Activated CD8-positive, alpha-beta memory T cell treated with anti-CD3 and anti-CD28 coated beads, Interleukin-2, amount 50 U/mL, for 48 hours (primary cell): ENCODE measurements at places on chromosomes 2 and 18.

GRCh38 chr2:217789736-217790181 lies 213.0 kb downstream of the TNS1 start:
- DNase-seq, result no peak

DNA sequence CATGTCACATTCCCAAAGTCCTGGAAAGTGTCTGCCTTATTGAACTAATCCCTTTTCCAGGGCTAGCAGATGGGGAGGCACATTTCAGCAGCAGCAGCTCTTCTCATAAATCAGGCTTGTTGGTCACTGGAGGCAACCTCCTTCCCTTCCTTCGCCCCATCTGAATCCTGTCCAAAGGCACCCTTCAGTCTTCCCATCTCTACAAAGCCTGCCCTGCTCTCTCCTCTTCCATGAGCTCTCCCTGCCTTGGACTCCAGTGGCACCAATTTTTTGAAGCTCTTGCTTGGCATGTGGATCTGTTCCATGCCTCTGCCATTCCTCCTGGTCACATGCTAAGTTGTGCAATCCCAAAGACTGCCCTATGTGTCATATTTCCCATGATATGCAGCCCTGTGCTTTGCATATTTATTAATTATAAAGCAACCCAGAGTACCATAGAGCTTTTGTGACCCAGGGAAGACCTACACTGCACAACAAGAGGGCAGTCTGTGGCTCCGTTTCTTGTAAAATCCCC lies 70.3 kb downstream of the ANTXR1 start:
- no peak for DNase-seq

GRCh38 chr18:22609642-22610041 lies 191.9 kb upstream of the CTAGE1 start:
- DNase-seq, result no peak

GRCh38 chr2:185137700-185138099 lies 539.4 kb downstream of the ZNF804A start:
- no peak for DNase-seq

DNA sequence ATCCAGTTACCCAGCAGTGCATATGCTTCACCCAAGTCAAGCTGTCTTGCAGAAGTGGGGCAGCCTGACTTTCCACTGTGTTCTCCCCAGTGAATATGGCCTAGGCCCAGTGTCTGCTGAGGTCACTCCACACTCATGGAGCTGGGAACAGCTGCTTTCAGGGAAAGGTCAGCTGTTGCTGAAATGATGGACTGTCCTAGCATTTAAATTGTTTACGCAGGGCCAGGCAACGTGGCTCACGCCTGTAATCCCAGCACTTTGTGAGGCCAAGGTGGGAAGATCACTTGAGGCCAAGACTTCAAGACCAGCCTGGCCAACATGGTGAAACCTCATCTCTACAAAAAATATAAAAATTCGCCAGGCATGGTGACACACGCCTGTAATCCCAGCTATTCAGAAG lies 86.5 kb downstream of the LIPG start:
- DNase-seq, result no peak

GRCh38 chr2:39932198-39932597 lies 153.1 kb upstream of the THUMPD2 start:
- no peak for DNase-seq

GRCh38 chr2:75023666-75024455 lies 65.4 kb downstream of the POLE4 start:
- no peak for DNase-seq

GRCh38 chr2:118854507-118855345 lies 7.3 kb upstream of the EN1 start:
- DNase-seq, result no peak

GRCh38 chr2:234879671-234880455 lies 72.0 kb upstream of the SH3BP4 start:
- no peak for DNase-seq

- no peak for DNase-seq
These were observed 406.1 kb upstream of the SOX11 start for GRCh38 chr2:5285872-5286769.

GRCh38 chr2:204664708-204665121 lies 119.4 kb downstream of the PARD3B start:
- no peak for DNase-seq

GRCh38 chr18:12857991-12858544 lies 26.0 kb downstream of the PTPN2 start:
- no peak for DNase-seq

DNA sequence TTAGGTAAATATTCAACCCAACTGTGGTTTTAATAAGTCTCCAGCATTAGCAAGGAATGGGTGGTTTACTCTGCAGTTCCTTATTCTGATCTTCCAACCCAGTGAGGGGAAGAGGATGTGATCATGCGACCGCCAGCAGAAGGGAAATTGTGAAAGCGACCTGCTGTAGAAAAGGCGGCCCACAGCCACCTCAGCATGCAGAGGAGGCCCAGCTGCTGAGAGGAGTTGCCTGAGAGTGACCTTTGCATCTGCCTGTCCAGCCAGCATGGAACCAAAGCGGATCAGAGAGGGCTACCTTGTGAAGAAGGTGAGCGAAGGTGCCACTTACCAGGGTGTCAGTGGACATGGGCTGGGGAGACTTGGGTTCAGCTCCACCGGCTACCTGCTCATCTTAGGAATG lies at the start of gene PLEK:
Gene PLEK, plus strand, starts transcription at position 196 of the 400 bp plus-strand sequence. Its CDS starts 70 bp downstream, at position 266.
- DNase-seq, result no peak

GRCh38 chr2:164700390-164700789 lies 79.1 kb upstream of the GRB14 start:
- no peak for DNase-seq

DNA sequence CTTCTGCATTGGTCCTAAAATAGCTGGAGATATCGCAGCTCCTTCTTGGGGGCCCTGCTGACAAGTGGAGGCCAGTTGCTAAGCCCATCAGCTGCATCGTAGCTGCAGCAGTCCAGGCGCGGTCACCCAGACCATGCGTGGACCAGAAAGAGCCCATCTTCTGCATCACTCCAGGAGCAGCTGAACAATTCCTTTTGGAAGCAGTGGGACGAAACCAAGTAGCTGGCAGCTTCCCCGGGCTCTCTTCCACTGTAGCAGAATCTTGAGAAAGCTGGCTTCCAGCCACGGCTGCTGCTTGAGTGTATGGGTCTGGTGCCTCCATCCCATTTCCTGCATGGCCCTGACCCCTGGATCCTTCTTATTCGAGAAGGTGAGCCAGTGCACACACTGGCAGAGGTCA lies 22.2 kb upstream of the CAB39 start:
- DNase-seq, result no peak

- no peak for DNase-seq
These were observed 235.8 kb upstream of the RAB12 start for GRCh38 chr18:8373486-8373885.

GRCh38 chr2:112184121-112184520 lies 45.9 kb downstream of the FBLN7 start:
- no peak for DNase-seq

DNA sequence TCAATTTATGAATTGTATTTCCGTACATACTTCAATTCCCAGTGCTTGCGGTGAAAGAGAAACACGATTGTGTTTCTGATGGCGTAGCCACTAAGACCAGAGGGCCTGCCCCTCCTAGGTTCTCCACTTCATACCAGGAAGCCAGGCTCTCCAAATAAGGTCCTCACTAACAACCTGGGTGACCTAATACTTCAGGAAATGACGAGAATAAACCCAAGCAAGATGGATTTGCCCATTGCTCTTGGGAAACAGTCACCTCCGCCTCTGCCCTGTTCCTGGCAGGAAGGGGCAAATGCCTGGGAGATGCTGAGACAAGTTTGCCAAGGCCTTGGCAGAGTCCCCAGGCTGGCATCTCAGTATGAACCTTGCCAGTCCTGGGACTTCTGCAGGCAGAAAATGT lies 41.8 kb downstream of the TTC32 start:
- DNase-seq, result no peak

GRCh38 chr18:68847219-68847837 lies 49.4 kb downstream of the CCDC102B start:
- DNase-seq, result no peak

GRCh38 chr2:120465701-120465988 lies 119.7 kb downstream of the INHBB start:
- DNase-seq, result no peak
